Cerebellar nuclear complex (tissue), 1 donor: ENCODE measurements at places on chromosomes 6 and 20.

GRCh38 chr6:109799129-109799528 is 108.0 kb downstream of the FIG4 start:
- no peak for DNase-seq

- DNase-seq: no peak
Measured at GRCh38 chr6:44667668-44668390, 280.3 kb downstream of the CDC5L start.

GRCh38 chr20:44129911-44130718 is 56.9 kb downstream of the JPH2 start:
- no peak for DNase-seq

DNA sequence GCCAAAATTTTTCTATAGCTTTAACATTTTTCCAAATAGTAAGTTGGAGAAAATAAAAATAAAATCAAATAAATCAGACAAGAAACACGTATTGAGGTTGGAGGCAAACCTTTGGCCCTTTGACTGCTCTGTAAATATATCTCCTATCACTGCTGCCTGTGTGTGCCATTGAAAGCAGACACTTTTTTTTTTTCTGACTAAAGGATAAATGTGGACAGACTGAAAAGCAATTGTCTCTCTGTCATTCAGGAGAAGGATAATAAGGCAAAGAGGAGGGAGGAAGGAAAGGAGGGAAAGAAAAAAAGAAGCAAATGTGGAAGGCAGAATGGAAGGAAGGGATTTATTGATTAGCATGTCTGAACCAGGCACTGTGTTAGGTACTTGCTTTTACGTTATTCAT is 85.2 kb upstream of the SULF2 start:
- DNase-seq: no peak

DNA sequence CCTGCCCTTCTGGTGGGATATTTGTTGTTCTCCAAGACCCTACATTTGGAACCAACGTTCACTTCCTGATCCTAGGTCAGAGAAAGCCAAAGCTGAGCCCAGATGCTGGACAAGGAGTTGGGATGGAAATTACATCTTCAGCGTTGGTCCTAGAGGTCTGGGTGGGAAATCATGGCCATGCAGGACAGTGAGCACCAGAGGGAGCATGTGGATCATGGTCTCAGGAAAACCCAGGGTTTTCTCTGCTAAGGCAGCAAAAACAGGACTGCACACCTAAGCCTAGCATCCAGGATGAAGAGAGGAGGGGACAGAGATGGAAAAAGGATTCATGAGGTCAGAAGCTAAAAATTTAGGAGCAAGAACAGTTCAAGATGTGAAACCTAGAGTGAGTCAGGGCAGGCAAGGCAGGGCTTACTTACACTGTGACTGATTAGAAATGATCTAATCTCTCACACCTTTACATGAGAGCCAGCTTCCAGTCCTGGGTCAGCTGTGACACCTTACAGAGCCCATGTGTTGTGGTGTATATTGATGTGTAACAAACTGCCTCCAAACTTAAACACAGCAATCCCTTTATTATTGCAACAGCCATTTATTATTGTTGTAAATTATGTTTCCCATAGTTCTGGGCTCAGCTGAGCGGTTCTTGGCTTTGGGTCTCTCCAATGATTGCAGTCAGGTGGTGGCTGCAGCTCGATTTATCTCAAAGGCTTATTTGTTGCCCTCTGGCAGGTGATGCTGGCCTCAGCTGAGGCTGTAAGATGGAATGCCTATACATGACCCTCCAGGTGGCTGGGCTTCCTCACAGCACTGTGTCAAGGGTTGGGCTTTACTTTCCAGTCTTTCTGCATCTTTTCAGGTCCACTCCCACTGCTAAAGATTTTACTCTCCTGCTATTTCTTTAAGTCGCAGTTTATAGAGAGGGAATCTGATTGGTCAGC is 6.5 kb downstream of the C20orf202 start:
- no peak for DNase-seq

DNA sequence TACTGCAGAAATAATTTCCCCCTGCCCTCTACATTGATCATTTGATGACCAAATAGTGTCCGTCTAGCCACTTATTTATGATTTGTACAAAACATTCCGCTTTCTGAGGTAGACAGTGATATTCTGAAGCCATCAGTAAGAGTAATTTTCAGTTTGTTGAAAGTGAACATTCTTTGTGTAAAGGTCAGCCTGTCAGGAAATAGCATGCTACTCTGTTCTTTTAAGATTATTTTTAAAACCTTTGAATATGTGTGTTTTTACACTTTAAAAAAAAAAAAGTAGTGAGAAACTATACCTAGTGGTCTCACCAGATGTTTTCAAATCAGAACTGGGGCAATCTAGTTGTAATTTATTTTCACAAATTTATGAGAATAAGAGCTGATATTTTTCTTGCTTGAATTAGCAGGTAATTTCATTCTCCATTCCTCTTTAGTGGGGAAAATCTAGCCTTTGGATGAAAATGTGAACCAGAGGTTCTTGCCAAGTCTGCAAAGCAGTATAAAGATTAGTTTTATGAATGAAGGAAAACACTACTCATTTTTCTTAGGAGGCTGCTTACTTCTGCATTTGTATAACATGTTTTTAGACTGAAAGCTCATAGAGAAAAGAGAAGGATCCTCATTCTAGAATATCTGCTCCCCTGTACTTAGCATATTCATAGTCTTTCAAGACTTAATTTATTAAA is 12.1 kb upstream of the REV3L start:
- DNase-seq: no peak

DNA sequence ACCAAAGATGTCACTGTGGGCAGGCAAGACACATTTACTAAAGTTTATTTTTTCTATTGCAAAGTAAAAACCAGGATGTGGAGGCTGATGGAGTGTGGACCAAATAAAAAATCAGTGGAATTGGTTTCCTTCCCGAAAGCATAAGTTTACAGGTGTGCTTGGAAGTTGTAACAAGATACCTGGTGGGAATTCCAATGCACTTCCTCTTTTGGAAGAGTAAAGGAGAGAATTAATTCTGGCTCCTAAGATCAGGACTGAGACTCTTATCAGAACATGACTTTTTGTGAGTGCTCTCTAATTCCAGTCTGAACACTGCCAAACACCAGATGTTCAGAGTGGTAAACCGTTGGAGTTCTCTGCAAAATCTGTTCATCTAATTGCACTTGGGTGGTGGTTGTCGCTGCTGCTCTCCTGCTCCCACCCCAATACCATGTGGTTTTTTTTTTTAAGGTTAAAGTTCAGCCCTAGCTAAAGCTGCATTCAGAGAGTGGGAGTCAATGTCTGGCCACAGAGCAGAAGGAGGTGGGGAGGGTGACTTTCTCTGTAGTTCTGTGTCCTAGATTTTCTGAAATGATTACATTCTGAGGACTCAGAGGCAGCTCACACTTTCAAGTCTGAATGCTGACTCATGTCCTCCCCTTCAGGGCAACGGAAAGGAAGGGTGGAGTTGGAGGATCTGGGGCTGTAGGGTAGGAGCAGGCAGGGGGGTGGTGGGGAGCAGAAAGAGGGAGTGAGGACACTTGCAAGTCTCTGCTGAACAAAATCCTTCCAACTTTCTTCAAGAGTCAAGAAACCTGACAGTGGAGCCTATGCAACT is 275.8 kb upstream of the PRDM1 start:
- no peak for DNase-seq

DNA sequence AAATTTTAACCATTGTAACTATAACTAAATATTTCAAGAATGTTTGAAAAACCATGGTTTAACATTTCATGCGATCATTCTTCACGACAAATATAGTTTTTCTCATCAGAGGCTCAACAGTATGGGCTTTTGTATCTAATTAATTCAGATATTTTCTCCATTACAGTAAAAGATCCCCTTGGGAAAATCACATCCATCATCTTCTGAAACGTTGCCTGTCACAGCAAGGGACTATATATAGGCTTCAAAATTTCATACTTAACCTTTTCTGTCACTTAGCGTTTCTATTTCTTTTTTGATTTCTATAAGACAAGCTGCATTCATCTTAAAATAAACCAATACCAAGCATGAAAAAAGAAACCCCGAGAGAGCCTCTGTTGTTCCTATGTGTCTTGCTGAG is 710.0 kb downstream of the PRKN start:
- DNase-seq: no peak

DNA sequence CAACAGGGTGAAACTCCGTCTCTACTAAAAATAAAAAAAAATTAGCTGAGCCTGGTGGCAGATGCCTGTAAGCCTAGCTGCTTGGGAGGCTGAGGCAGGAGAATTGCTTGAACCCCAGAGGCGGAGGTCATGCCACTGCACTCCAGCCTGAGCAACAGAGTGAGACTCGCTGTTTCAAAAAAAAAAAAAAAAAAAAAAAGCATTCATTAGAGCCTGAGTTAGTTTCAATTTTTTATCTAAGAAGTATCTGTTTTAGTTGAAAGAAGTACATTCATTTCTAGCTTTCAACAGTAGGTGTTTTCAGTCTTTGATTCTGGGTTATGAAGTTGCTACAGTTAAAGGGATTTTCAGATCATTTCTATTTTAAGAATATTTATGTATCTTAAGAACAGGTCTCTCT is 42.2 kb downstream of the ZNF292 start:
- DNase-seq: no peak

DNA sequence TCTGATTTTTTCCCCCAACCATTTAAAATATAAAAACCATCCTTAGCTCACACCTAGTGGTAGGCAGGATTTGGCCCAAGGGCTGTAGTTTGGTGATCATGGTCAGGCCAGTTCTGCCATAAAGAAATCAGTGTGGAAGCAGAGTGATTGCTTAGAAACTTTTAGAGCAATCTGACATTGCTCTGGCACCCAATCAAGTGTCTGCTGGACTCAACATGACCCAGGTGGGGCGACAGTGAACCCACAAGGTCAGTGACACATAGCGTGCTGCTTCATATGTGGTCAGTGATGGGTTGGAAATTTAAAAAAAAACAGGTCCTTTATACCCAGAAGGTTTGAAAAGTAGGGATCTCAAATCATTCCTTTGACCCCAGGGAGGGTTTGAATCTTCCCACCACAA is 107.9 kb downstream of the BANF2 start:
- no peak for DNase-seq

DNA sequence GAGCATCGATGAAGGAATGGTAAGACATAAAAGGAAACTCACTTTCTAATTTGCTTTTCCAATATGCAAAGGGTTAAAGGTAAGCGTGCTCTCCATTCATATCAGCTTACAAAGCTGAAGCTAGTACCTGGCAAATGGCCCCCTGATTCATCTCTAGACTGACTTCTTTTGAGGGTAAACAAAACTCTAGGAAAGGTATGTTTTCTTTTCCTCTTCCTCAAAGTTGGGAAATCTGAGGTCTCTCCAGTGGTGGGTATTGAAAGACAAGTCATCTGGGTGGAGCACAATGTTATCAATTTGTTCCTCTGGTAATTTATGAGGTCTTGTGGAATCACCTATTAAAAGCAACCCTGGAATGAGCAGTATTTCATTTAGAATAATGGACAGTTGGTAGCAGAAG is 7.9 kb upstream of the FBXO30 start:
- DNase-seq: no peak

DNA sequence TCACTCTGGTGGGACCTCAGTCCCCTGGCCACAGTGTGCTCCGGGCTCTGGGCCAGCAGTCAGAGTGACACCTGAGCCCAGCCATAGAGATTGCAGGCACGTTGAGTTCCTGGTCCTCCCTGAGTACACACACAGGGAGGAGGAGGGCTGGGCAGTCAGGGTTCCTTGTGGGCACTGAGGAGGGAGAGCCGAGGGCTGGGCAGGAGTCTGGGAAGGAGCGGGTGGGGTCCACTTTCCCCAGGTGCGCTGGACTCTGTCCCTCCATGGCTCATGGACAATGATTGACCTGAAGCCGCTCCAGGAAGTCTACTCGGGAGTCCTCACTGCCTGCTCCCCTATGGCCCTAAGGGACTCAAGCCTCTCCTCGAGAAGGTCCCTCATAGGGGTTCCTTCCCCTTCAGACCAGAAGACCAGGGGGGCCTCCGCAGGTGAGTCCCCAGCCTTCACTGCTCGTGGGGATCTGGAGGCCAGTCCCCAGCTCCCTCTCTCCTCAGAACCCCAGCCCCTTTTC is 1.1 kb downstream of the SLC44A4 start:
- no peak for DNase-seq

DNA sequence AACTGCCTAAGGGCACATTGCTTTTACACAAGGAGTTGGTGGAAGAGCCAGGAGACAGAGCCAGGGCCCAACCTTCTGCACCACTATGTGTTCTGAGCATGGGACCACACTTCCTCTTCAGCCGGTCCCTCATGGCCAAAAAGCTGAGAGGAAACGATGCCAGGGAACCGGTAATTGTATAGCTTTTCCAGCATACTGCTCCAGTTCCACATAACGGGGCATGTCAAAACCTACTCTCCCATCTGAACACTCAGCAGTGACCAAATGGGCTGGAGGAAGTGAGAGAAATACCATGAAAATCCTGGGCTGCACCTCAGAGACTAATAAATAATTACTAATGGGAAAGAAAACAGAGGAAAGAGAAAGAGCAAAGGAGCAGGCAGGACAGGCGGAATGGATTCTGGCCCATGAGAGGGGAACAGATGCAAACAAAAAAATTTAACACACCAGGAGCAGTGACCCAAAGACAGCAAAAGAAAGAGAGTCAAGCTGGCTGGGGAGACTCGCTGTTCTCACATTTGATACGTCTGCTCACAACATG is 52.0 kb upstream of the BMP2 start:
- no peak for DNase-seq

GRCh38 chr20:36367907-36368799 is 62.0 kb downstream of the DLGAP4 start:
- DNase-seq: no peak

GRCh38 chr6:154384191-154384590 is 27.6 kb upstream of the IPCEF1 start:
- DNase-seq: no peak

DNA sequence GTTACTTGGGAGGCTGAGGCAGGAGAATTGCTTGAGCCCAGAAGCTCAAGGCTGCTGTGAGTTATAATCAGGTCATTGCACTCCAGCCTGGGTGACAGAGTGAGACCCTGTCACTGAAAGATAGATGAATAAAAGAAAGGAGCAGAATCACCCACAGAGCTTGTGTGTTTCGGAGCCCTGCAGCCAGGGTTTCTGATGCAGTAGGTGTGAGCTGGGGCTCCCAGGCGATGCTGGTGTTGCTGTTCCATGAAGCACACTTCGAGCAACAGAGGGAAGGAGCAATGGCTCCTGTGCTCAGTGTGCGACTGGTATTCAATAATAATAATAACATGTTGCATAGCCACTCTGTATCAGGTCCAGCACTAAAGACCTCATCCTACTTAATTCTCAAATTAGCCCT is 197.5 kb upstream of the CST7 start:
- no peak for DNase-seq

- DNase-seq: no peak
Measured at GRCh38 chr20:15756754-15757115, 816.5 kb downstream of the KIF16B start.

- no peak for DNase-seq
Measured at GRCh38 chr20:25318471-25319240, 70.8 kb downstream of the PYGB start.

DNA sequence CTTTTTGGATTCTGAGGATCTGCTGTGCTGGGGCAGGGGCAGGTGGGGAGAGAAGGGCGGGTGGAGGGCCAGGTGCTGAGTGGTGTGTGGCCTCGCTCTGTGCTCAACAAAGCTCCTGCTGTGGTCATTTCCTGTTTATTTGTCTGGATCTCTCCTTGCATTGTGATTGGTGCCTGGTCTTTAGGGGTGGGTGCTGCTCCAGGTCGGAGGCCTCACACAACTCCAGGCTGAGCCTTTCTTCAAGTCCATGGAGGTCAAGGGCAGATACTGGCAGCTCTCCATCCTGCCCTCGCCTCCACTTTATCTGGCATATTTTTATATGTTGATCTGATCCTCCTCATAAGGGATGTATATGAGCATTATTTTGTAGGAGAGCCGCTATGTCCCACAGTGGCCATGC is 36.2 kb downstream of the HLA-F start:
- no peak for DNase-seq

- no peak for DNase-seq
Measured at GRCh38 chr20:22180244-22180643, 404.1 kb downstream of the FOXA2 start.

GRCh38 chr20:51098284-51098810 is 75.4 kb upstream of the KCNG1 start:
- no peak for DNase-seq
